ENCODE measurements at places on chromosomes 6 and 20.

DNA sequence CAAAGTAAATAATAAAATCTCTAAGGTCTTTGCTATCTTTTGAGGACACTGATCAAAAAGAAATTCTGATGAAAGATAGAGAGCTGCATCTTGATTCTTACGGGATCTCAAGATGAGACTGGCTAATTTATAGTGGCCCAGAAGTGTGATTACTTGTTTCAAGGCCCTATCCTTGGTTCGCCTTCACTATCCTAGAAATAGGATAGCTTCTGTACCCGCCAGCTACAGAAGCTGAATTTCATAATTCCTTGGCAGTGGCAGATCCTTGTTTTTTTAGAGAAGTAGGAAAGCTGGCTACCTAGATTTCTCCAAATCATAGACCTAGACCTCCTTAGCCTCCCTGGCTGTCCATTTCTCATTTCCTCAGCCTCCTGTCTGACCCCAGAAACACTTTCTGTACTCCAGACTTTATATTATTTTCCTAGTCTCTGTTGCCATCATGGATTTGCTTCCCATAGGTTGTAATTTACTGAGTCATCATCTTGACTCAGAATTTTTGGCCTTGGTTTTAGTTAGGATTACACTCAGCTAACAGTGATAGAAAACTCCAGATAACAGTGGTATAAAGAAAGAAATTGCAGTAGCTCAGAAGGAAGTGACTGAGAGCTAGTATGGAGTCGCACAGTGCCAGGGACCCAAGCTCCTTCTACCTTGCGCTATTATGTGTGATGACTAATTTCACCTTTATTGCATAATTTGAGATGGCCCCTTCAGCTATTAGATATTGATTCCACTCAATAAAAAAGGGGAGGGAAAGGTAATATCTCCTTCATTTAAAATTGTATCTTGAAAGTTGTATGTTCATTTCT, 27.7 kb downstream of the PHF3 start:
- DNase-seq = no peak

- no peak for DNase-seq
Observed at GRCh38 chr6:71412559-71413140, 124.0 kb downstream of the OGFRL1 start.

DNA sequence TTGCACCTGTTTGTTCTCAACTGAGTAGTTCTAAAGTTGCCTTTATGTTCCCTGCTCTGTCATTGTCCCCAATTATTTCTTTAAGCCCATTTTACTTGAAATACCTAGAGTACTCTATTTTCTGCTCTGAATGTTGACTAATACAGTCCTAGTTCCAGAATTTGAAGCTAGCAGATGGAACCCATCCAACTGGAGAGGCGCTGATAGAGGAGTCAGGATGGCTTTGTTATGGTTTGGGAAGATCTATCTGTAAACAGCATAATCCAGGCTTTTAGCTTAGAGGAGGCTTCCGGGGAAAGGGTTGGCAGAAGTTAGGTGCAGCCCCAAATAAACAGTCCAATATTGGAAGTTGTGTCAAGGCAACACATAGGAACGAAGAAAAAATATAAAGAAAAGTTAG, 927.7 kb downstream of the TFAP2A start:
- no peak for DNase-seq

DNA sequence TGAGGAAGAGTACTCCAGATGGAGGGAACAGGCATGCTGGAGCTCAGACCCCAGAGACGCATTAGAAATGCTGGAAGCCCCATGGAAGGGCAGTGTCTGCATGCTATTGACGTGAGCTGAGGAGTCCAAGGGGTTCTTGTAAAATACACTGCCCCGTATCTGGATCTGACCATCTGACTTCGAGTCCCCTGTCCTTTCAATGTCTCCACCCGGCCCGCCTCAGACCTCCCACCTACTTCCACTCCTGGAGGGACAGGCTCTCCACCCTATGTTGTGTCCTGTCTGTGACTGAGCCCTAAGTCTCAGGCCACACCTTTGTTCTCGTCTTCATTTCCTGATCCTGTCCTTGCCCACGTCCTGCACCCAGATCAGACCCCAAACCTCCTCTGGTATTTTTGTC, 496.3 kb downstream of the CDH26 start:
- DNase-seq = no peak

DNA sequence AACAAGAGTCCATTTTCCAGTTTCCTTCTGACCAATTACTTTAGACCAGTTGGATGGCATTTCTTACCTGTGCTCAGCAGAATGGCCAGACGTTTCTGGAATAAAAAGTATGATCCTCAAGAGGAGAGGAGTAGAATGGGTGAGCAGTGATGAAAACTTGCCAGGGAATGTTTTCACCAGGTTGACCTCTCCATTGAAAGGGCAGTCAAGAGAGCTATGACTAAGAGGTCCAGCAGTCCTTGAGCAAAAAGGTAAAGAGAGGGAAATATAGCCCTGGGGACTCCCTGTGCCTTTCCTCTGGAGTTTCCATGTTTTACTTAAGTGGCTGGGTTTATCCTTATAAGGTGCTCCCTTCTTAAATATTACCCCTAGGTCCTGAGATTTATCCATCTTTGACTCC, 210.9 kb downstream of the TBX18 start:
- DNase-seq = no peak

GRCh38 chr6:136737374-136737844, 54.9 kb downstream of the MAP3K5 start:
- DNase-seq = no peak

GRCh38 chr20:18986146-18986830, 172.7 kb downstream of the SCP2D1 start:
- DNase-seq = no peak

DNA sequence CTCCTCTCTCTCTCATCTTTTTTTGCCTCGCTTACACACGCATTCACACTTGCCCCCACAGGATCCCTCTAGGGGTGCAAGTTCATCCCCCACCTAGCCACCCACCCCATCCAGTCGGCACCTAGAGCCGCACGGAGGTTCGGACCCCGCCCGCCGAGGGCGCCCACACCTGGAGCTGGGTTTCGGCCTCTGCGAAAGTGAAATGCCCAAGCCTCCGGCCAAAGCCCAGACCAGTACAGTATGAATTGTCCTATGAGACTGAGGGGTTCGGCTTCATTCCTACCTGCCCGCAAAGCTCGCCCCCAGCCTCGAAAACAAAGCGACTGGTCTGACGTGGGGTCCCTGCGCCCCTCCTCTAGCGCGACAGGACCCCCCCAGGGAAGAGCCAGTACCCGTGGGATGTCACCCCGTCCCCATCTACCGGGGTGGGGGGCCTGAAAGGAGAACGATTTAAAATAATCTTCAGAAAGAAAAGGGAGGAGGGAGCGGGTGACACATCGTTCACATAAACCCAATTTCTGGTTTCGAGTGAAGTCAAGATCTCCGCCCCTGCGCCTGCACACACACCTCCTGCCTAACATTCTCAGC, 1.5 kb downstream of the TFAP2A start:
- no peak for DNase-seq

- DNase-seq = no peak
Observed at GRCh38 chr20:1880529-1881239, 14.5 kb upstream of the SIRPA start.

GRCh38 chr6:167696296-167696695, 130.4 kb upstream of the AFDN start:
- no peak for DNase-seq

- no peak for DNase-seq
Observed at GRCh38 chr6:128606611-128607010, 86.2 kb upstream of the PTPRK start.

DNA sequence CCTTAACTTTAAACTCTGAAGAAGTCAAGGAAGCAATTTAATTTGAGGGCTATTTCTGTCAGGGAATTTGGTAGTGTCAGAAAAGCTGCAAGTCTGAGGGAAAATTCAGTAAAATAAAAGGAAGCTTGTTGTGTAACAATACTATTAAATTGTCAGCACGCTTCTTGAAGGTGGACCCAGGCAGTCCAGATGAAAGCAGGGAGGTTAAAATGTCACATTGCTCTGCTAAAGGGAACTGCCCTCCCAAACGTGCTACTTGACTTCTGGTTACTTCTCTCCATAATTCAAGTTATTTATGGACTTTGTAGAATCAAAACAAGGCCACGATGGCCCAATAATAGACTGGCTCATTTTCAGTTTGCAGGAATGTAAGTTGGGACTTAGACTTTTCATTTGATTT, 28.2 kb upstream of the ARMC2 start:
- no peak for DNase-seq

DNA sequence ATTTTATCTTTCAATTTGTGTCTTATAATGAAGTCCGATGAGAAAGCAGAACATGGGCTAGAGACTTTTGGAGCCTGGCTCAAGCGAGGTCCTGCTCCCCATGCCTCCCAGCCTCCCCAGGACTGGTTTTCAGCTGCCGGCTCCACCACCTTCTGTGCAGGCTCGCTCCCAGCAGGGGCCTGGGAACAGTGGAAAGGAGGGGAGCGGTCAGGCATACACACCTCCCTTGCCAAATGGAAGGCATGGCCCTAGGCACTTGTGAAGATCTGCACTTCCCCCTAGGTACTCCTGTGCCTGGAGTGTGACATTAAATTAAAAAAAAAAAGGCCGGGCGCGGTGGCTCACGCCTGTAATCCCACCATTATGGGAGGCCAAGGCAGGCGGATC, 4.7 kb upstream of the MOG start:
- DNase-seq = no peak

DNA sequence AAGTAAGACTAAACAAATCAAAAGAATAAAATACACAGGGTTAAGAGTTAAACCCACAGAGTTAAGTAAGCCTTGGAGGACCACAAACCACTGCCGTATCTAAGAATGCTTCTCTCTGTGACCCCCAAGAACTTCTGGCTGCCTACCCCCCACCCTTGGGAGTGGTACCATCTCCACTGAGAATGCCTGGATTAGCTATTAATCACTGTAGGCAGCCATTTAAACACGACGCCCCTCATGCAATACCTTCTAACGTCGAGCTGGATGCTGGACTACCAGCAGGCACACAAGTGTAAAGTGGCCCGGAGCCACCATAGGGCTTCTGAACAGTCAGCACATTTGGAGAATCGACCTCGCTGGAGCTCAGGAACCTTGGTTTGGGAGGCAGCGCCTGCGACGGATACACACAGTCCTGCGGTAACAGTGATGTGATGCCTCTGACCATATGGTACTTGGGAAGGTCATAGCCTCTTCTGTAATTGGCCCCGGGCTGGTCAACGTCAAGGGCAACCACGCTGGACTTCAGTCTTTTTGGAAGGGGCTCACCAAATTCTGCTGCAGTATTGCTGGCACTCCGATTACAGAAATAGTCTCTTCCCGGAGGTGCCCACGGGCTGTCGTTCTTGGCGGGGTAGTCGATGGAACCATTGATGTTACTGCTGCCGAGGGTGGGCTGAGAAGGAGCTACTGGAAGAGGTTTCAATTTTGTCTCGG, 18.0 kb downstream of the ZNF217 start:
- DNase-seq = no peak

- DNase-seq = no peak
Observed at GRCh38 chr6:127300411-127300810, 33.7 kb downstream of the RNF146 start.

DNA sequence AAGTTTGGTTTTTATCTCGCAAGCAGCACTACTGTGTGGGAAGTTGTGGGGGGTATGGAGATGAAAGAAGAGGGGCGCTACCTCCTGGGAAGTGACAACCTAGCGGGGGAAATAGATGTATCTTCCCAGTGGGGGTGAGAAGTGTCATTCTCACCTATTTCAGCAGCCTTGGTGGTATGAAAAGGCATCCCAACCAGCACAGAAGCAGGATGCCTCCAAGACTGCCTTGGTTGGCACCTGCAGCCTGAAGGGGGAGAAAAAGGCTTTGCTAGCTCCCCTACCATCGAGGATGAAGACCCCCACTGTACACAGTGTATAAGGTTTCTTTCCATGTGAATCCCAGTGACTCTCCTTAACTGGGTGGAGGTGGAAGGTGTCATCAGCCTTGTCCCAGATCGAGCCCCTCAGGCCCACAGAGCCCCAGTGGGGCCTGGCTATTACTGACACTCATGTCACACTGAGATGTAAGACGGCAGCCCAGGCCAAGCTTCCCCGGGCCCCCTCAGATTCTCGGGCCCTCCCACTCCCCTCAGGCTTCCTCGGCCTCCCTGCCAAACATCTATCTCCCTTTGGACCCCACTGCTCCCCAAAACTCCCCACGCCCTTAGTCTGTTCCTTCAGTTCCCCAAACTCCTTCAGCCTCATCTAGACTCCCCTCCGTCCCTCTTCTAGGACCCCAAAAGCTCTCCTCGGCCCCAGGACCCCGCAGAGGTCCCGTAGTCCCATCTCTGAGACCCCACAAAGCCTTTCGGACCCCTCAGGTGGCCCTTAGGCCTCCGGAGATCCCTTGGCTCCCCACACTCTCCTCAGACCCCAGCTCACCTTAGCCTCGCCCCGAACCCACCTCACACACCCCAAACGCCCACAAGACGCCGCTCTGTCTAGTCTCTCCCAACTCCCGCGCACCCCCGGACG, 688 bp downstream of the COMMD7 start:
- DNase-seq = no peak

GRCh38 chr20:4813863-4814695, 92.4 kb downstream of the PRND start:
- no peak for DNase-seq

DNA sequence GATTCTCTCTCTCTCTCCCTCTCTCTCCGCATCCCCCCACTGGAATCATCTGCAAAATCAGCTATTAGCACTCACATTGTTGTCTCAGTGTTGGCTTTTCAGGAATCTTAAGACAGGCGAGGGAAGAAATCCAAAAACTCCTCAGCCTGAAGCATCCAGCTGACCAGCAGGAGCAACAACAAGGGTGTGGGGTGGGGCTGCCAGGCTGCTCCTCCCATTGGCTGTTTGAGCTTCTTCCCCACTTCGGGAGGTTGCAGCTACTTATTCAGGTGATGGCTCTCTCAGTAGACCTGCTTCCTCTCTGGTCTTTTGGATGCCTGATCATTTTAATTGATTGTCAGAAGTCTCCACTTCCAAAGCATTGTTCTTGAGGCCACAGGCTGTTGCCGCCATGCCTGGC, 24.1 kb upstream of the SLC32A1 start:
- DNase-seq = no peak

GRCh38 chr6:169345146-169345545, 91.5 kb upstream of the THBS2 start:
- peak; percentile 43 for DNase-seq

- DNase-seq = peak; percentile 77
Observed at GRCh38 chr20:57390604-57391438, at the start of gene RBM38. Gene RBM38, plus strand, starts transcription at chr20:57391396. Its CDS starts 186 bp downstream, at chr20:57391582.

DNA sequence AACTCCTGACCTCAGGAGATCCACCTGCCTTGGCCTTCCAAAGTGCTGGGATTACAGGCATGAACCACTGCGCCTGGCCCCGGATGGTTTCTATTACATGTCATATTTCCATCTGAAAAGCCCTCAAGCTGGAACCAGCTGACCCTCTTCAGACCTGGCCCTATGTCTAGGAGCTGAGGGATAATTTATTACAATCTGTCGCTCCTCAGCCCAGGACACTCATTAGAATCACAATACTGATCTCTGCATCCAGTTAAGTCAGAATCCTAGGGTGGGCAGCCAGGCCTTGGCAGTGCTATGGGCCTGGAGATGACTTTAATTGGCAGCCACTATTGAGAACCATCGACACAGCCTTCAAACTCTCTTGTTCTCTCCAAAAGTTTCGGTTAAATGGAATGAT, 162.6 kb upstream of the SNX9 start:
- no peak for DNase-seq

GRCh38 chr20:57412347-57413029, 21.3 kb downstream of the RBM38 start:
- no peak for DNase-seq
